ENCODE measurements at places on chromosomes 2 and 18.

GRCh38 chr2:25483607-25484266 is 142.0 kb upstream of the DNMT3A start:
- no peak for DNase-seq

- DNase-seq, result no peak
These were observed 270.7 kb downstream of the HRH4 start for GRCh38 chr18:24731158-24731557.

DNA sequence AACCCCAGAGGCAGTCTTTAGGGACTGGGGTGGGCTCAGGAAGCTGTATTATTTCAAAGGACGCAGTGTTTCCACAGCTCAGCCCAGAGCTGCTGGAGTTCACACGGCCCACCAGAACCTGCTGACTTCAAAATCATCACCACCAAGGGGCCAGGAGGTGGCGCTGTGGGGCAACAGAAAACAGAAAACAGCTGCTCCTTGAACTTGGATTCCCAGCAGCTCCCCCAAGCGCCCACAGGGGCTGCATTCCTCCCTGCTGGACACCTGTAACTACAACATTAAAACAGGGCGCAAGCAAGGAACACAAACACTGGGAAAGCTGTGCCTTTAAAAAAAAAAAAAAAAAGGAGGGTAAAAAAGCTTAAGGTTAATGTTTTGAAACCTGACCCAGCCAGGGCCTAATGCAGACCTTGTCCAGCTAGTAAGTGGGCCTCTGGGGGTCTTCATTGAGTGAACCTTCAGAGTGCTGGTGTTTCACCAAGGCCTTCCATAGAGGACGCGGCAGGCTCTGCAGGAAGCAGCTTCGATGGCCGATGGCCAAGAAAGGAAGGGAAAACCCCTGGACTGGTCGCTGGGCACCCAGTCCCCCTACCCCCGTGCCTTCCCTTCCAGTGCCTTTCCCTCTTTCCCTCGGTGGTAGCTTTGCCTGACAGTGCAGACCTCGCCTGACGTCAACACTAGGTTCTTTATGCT is 25.9 kb downstream of the MLPH start:
- DNase-seq, result peak; percentile 83

- no peak for DNase-seq
These were observed 36.9 kb downstream of the EHD3 start for GRCh38 chr2:31270822-31271231.

DNA sequence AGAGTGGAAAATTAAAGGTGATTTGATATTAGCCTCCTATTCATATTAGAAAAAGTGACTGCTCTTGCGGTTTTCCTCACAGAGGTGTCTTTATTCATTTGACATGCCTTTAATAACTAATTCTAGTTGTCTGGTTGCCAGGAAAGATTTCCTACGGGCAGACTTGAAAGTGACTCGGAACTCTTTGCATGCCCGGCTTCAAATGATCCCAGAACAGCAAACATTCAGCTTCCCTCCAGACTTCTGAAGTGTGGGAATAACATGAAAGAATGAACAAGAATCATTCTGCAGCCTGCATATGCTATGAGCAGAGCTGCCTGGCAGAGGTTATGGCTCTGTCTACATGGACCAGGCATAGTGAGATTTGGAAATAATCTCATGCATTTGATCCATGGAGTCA is 89.6 kb upstream of the PKDCC start:
- no peak for DNase-seq

DNA sequence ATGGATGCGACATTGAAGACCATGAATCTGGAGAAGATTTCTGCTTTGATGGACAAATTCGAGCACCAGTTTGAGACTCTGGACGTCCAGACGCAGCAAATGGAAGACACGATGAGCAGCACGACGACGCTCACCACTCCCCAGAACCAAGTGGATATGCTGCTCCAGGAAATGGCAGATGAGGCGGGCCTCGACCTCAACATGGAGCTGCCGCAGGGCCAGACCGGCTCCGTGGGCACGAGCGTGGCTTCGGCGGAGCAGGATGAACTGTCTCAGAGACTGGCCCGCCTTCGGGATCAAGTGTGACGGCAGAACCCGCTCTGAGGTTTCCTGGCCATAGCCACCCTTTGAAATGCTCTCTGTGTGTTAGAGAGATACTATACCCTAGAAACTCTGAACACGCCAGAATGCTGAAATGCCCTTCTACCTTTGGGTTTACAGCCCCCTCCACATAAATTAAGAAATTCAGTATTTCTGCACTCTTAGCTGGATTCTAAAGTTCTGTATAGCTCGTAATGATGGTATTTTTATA is 659 bp downstream of the CHMP1B start:
- DNase-seq, result no peak

DNA sequence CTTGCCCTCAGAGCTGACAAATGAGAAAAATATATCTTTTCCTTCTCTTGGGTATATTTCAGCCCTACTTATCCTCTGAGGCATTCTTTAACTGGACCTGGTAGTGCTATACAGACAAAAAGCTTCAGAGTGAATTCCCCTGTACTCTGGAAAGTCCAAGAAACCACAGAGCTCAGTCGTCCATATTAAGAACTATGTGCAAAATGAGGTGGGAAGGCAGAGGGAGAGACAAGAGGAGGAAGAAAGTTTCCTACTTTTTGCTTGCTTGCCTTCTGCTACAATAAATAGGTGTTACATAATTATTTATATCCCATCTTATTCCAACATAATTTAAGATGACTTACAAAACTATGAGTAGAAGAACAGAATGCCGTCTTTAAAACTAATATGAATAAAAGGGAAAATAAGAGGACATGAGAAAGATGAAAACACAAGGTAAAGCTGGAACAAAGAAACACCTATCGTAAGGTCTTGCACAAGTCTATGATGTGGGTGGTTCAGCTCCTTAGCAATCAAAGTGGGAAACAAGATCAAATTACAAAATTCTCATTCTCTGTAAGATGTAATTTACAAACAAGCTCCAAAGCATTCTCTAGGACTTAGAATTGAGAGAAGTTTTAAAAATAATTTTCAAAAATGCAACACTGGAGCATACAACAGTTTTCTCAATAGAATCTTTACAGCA is 97.9 kb downstream of the BAZ2B start:
- no peak for DNase-seq

DNA sequence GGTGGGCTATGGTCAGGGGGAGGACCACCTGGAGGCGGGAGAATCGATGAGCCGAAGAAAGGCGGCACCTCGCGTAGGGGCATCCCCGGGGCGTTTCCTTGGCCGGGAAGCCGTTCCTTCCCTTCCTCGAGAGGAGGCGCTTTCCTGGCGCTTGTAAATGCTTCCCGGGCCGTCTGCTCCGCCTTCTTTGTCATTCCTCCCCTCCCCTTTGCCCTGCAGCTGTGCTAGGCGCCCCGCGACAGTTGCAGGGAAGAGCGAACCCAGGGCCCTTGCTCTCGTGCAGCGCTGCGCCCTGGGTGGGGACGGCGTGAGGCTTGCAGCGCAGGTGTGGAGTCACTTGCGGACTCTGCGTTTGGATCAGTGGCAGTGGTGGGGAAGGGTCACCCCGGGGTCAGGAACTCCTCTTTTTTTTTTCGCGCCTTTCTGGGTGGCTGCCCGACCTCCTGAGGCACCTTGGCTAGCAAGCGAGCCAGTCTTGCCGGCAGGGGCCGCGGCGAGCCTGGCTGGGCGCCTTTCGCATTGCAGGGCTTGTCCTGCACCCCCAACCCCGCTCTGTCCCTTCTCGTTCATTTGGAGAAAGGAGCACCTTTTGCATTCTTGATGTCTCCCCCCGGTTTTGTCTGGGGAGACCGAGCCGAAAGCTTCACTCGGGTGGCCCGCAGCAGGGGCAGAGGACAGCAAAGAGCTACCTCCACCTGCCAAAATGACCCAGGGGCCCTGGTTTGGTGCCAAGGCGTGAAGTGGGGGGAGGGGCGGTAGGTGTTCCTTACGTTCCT is 858 bp downstream of the KCNS3 start:
- DNase-seq, result peak; percentile 25

DNA sequence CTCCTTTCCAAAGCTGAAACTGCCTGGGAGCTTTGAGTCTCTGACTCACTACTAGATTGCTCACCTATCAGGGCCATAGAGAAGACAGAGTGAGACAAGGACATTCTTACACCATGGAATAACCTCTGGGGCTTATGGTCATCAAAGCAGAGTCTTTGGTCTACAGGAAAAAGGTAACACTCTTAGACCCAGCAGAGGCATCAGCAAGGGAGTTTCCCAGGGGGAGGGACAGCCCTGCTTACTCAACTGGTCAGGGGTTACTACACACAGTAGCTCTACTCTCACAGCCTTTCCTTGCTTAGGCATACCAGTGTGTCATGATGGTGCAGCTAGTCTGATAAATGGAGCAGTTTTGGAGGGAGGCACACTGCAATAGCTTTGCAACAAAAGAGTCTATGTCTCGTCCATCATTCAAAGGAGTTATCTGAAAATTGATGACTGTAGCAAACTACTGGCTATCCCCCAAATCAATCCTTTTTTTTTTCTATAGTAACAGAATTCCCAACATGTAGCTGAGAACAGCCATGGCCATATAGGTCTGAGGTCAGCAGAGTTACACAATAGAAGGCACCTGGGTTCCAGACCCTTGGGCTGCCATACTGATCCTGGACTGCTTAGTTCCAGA is 22.4 kb upstream of the CD28 start:
- peak; percentile 28 for DNase-seq

Measured in amniotic stem cell (primary cell).